ENCODE measurements at places on chromosomes 13 and 19.

- DNase-seq = no peak
Observed at GRCh38 chr13:92173254-92173653, 774.8 kb downstream of the GPC5 start.

GRCh38 chr19:18412610-18413239, 6.5 kb upstream of the SSBP4 start:
- DNase-seq = no peak

- no peak for DNase-seq
Observed at GRCh38 chr19:46514589-46515289, 19.1 kb upstream of the PNMA8B start.

- DNase-seq = no peak
Observed at GRCh38 chr19:18905058-18905456, 9.1 kb upstream of the CERS1 start.

GRCh38 chr13:46327246-46327645, 59.8 kb downstream of the RUBCNL start:
- no peak for DNase-seq

- DNase-seq = no peak
Observed at GRCh38 chr13:98144801-98145350, 2.0 kb downstream of the FARP1 start.

GRCh38 chr13:102917019-102917418, 71.2 kb downstream of the ERCC5 start:
- DNase-seq = no peak

DNA sequence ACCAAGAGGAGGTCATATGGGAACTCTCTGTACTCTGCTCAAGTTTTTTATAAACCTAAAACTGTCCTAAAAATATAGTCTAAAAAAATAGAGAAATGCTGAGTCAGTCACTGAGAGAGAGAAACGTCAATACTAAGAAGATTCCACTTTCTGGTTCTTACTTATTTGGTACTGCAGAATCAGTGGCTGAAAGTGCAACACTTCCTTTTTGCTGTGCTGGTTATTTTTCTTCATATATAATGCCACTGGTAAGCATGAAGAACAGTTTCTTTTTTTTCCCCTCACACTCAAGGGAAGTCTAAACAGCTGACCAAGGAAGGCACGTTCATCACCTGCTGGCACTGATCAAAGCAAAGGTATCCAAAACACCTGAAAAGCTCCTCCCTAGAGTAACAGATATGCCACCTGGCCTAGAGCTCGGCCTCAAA, 44.3 kb upstream of the N4BP2L1 start:
- DNase-seq = no peak

DNA sequence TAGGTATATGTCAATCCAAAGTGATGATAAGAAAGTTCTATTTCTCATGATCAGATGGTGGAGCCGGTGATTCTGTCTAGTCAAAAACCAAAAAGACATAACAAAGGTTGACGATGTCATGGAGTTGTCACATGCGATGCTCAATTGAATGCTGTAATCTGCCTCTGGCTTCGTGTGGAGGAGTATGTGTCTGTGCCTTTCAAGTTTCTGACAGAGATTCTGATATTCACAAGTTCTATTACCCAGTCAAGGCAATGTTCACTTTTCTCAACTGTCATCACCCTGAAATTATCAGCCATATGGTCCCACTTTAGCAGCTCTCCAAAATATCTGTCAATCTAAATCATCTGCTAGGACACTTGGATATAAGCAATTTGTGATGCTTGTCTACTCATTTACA, 367.6 kb upstream of the PRR20A start:
- DNase-seq = no peak

GRCh38 chr19:10418485-10419199, 1.7 kb upstream of the PDE4A start:
- DNase-seq = no peak

DNA sequence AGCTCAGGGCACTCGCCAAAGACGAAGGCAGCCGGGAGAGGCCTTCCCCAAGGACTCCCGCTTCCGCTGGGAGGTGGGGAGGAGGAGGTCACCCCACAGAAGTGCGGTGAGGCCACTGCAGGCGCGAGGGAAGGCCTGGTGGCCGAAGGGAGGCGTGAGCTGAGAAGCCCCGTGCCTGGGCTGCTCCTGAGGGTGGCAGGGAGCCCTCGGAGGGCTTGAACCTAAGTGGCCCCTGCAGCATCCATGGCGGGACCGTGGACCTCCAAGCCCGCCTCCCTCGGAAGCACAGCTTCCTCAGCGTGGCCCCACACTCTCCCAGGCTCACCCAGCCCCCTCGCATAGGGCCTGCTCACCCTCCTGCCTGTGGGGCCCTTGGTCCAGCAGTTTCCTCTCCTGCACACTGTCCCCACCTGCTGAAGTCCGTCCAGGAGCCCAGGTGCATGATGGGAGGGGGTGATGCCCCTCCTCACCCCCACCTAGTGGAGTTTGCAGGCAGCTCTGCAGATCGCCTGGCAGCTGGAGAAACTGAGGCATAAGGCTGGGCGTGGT, 25.9 kb downstream of the EFNA2 start:
- no peak for DNase-seq

- no peak for DNase-seq
Observed at GRCh38 chr13:27403203-27403678, 21.2 kb upstream of the GTF3A start.

DNA sequence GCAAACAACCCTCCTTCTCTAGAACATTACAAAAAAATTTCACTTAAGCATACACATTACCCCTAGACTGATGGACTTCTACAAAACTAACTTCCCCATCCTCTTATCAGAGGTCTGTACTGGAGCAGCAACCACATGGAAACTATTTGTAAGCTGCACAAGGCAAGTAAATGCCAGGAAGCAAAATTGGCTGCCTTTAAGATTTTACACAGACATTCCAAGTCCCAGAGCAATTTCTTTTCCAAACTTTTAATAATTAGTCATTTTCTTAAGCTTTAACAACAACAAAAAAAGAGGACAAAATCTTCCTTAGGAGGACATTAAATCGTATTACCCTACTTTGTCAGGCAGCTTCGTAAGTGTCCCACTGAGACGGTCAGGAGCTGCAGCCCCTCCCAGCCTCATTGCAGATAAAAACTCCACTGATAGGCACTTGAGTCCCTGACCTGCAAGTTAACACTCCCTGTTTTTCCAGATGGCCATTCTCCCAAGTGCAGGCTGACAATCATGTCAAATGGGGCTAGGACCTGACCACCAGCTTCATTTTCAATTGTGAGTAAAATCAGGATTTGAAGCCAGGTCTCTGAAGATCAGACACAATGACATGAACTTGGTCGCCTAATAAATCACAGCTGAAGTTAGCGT, 680.1 kb downstream of the DIAPH3 start:
- DNase-seq = no peak

DNA sequence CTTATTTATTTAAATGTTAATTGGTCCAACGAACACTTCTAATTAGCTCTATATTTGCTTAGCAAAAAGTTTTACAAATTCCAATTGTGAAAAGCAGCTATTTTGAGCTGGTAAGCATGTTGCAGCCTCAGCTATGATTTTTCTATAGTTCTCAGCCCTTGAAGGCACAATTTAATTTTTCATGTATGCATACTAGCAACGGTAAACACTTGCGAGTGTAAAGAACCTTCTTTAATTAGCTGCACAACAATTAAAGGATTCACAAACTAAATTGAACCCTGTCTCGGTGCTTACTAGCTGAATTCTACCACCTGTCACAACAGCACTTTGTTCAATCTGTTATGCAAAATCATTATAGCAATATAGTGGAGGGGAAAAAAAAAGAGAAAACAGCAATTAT, 29.8 kb downstream of the ZNF536 start:
- DNase-seq = no peak

- DNase-seq = no peak
Observed at GRCh38 chr13:30290812-30291436, 16.4 kb downstream of the KATNAL1 start.

DNA sequence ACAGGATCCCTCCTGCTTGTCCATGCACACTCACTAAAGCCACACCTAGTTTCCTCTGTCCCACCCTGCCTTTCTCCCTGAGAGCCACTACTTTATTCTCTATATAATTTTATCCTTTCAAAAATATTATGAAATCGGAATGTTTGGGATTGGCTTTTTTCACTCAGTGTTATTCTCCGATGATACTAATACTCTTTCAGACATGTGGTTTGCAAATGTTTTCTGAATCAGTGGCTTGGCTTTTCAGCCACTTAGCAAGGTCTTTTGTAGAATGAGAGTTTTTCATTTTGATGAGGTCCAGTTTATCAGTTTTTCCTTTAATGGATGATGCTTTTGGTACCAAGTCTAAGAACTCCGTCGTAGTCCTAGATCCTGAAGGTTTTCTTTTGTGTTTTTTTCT, 11.6 kb downstream of the SPATA13 start:
- DNase-seq = no peak

DNA sequence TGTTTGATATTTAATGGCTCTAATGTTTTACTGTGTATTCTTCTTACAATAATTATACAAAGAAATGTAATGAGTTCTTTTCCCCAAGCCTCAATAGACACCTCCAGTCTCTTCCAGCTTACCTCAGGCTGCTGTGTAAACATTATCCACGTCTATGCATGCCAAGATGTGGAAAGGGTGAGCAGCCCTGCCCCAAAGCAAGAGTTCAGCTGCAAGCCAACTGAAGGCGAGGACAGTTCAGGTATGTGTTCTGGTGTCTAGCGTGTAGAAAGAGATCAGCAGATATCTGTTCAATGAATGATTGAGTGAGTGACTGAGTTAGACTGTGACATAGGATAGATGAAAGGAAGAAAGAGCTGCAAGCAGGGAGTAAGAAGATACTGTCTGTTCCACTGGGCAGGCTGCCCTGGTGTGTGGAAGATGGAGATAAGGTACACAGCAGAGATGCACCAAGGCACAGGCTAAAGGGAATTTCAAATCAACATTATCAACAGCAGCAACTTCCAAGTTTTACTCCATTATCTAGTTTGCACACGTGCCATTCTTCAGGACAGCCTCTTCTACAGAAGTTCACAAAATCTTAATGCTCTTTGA, 66.0 kb downstream of the LATS2 start:
- no peak for DNase-seq

GRCh38 chr19:13102666-13103580, at the start of gene LYL1:
Gene LYL1 (minus strand): TSS chr19:13102858. CDS start chr19:13101171, 1,687 bp downstream.
- DNase-seq = peak; percentile 95

DNA sequence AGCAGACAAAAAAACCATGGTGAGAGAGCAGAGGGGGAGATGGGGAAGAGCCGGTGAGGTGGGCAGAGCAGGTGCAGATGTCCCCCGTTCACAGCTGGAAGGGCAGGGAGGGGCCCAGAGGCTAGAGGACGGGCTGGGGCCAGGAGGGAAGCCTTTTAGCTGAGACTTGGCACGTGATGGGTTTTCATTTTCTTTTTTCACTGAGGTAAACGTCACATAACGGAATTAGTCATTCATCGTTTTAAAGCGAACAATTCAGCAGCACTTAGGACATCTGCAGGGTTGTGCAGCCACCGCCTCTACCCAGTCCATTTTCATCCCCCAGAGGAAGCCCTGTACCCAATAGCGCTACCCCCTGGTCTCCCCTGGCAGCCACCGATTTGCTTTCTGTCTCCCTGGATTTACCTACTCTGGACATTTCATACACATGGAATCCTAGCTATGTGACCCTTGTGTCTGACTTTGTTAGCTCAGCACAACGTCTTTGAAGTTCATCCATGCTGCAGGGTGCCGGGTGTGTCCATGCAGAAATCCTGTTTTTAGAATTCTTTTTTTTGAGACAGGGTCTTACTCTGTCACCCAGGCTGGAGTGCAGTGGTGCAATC, 16.0 kb upstream of the EMC10 start:
- peak; percentile 49 for DNase-seq

DNA sequence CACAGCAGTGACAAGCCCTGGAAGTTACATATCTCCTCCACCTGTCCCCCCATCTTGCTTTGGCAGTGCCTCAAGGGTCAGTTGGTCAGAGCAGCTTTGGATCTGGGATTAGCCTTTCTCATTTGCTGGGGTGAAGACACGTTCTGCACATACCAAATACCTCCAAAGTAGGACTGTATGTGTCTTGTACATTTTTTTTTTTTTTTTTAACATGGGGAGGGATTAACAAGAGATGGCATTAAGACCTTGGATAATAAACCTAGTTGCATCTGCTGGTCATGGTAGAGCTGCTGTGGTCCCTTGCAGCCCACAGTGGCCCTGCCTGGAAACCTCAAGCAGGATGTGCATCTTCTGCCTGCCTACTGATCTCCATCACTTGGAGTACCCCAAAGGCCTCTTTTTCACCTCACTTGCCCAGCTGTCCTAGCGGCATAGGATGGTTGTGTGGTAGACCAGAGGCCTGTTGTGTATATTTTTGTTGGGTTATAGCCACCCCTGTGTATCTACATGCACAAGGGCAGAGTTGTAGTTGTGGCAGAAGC, 2.5 kb downstream of the RPS19 start:
- DNase-seq = no peak

GRCh38 chr13:73781384-73781783, 352.8 kb downstream of the KLF12 start:
- no peak for DNase-seq

GRCh38 chr13:42673677-42674076, 99.7 kb downstream of the TNFSF11 start:
- DNase-seq = no peak

- DNase-seq = no peak
Observed at GRCh38 chr19:10568062-10568825, 535 bp downstream of the CDKN2D start.

- DNase-seq = no peak
Observed at GRCh38 chr19:30841934-30842333, 469.8 kb downstream of the ZNF536 start.

GRCh38 chr19:40684280-40684679, 6.2 kb downstream of the NUMBL start:
- no peak for DNase-seq

DNA sequence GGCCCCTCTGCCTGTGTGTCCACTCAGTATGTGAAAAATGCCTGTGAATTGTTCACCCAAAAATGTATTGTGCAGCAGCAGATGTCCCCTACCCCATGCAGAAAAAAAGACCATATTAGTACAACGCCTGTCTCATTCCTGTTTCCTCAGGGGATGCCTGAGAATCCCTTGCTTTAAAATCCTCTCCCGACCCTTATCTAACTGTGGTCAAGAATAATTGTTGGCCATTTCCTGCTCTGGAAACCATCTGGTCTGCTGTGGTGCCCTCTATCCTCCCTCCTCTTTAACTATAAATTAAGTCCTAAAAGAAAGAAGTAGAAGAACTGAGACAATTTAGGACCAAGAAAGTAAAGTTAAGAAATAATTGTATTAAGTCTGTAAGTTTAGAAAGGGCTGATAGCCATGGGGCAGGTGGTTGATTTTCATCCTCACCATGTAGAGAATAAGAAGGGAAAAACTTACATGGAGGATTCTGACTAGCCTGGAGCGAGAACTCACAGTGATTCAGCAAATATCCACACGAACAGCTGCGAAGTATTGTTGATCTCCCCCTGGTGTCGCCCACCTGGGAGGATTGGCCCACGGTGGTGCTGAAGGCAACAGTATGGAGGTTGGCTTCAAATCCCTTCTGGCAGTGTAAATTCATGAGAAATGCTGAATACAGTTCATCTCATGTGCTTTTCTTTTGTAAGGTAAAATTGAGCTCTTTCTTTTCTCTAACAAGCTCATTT, 85.6 kb downstream of the COL4A2 start:
- no peak for DNase-seq

DNA sequence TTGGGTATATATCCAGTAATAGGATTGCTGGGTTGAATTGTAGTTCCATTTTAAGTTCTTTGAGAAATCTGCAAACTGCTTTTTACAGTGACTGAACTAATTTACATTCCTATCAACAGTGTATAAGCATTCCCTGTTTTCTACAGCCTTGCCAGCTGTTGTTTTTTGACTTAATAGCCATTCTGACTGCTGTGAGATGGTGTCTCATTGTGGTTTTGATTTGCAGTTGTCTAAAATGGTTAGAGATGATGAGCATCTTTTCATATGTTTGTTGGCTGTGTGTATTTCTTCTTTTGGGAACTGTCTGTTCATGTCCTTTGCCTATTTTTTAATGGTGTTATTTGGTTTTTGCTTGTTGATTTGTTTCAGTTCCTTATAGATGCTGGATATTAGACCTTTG, 4.0 kb upstream of the ZNF222 start:
- no peak for DNase-seq
